ENCODE measurements at places on chromosomes 11 and 22. TPM values are rescaled to one million over a fixed set of nuclear protein-coding genes. Genes with fewer than 3 reads are reported as not detected.

Gene ZC3H12C
- 16.1 TPM for total RNA-seq

Gene WBP2NL
- total RNA-seq = 0.16 TPM

Gene CATSPER1
- not detected for total RNA-seq

Gene IRAG1
- total RNA-seq = 4.5 TPM

Gene CBX7
- total RNA-seq = 69.9 TPM
